ENCODE measurements at places on chromosomes 6 and 20.
A peak's percentile ranks its signal among the peaks of the same experiment; 100 is the strongest.

- no peak for DNase-seq
Measured at GRCh38 chr6:108989700-108990099, 104.9 kb downstream of the SESN1 start.

- DNase-seq = no peak
Measured at GRCh38 chr6:109790131-109790530, 99.0 kb downstream of the FIG4 start.

DNA sequence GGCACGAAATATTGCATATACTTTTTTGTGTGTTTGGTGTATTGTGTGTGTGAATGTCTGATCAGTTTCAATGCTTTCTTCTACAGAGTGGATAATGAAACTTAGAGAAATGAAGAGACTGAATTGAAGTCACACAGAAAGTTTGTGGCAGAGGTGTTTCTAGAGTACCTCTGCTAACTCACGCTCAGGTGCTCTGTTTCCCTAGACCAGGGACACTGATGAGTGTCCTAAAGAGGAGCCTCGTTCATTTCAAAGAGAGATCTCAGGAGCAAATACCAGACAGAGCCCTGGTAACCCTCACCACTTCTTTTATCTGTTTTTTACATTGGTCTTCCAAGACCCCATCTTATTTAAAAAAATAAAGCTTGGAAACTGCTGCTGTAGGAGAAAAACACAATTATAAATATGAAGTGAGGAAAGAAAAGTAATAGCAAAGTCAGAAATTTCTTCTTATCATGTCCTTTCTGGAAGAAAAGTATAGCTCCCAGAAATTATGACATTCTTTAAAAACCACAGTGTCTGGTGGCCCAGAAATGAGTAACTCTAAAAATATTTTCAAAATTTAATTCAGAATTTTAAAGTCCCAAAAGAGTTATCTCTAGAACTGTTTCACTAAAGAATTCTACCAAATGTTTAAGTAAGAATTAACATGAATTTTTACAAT lies 720.6 kb downstream of the RFPL4B start:
- DNase-seq = no peak

- no peak for DNase-seq
Measured at GRCh38 chr6:170545405-170545804, 7.7 kb downstream of the PSMB1 start.

GRCh38 chr6:114421199-114421598 lies 78.4 kb upstream of the HS3ST5 start:
- no peak for DNase-seq

GRCh38 chr6:146553377-146554135 lies 9.9 kb downstream of the RAB32 start:
- DNase-seq = no peak

GRCh38 chr6:44041461-44042260 lies 85.6 kb downstream of the MRPL14 start:
- no peak for DNase-seq

DNA sequence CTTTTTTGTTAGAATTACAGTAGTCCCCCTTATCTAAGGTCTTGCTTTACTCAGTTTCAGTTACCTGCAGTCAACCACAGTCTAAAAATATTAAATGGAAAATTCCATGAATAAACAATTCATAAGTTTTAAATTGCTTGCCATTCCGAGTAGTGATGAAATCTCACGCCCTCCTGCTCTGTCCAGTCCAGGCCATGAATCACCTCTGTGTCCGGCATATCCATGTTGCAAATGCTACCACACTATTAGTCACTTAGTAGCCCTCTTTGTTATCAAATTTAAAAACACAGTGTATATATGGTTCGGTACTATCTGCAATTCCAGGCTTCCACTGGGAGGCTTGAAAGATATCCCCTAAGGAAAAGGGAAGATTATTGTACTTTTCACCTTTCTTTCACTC lies 164.6 kb upstream of the FAM83B start:
- DNase-seq = no peak

- DNase-seq = no peak
Measured at GRCh38 chr6:157002774-157003173, 225.6 kb downstream of the ARID1B start.

DNA sequence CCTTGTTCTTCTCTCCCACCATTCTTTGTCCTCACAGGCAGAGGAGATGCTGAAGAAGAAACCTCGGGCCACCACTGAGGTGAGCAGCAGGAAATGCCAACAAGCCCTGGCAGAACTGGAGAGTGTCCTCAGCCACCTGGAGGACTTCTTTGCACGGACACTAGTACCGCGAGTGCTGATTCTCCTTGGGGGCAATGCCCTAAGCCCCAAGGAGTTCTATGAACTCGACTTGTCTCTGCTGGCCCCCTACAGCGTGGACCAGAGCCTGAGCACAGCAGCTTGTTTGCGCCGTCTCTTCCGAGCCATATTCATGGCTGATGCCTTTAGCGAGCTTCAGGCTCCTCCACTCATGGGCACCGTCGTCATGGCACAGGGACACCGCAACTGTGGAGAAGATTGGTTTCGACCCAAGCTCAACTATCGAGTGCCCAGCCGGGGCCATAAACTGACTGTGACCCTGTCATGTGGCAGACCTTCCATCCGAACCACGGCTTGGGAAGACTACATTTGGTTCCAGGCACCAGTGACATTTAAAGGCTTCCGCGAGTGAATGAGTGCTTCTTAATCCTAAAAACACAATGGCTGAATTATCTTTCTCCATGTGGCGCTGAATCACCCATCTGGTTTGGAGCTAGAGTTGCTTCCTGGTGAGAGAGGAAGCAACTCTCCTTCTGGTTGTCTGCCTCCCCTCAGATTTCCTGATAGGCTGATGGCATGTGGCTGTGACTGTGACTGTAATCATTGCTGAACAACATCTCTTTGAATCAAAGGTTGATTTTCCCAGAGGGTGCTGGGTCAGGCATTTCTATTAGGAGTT lies 4.6 kb downstream of the MAD2L1BP start:
- DNase-seq = no peak

- no peak for DNase-seq
Measured at GRCh38 chr6:156994215-156995076, 217.3 kb downstream of the ARID1B start.

DNA sequence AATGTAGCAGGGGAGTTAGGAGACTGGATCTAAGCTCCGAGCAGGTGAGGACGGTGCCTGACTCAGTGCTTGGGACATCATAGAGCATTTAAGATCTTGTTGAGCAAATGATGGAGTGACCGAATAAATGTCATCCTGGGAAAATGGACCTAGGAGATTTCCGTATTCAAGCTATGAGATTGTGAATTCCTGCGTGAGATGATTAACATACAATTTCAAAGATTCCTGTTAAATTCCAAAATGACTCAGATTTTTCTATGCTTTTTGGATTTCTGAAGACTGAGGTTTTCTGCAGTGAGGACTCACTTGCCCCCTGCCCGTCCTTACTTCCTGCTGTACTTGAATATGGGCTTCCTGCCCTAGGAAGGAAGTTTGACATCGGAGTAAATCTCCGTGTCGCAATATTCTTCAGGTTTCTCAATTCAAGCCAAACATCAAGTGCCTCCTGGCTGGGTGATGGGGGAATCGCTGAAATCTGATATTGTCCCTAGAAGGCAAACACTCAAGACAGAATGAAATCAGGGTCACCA lies 5.2 kb downstream of the SYTL3 start:
- DNase-seq = no peak

- DNase-seq = no peak
Measured at GRCh38 chr6:107062691-107063090, 34.7 kb downstream of the MTRES1 start.

- no peak for DNase-seq
Measured at GRCh38 chr6:56361812-56362211, 114.4 kb upstream of the COL21A1 start.

- DNase-seq = peak; percentile 26
Measured at GRCh38 chr20:48716541-48716940, 111.3 kb downstream of the PREX1 start.

DNA sequence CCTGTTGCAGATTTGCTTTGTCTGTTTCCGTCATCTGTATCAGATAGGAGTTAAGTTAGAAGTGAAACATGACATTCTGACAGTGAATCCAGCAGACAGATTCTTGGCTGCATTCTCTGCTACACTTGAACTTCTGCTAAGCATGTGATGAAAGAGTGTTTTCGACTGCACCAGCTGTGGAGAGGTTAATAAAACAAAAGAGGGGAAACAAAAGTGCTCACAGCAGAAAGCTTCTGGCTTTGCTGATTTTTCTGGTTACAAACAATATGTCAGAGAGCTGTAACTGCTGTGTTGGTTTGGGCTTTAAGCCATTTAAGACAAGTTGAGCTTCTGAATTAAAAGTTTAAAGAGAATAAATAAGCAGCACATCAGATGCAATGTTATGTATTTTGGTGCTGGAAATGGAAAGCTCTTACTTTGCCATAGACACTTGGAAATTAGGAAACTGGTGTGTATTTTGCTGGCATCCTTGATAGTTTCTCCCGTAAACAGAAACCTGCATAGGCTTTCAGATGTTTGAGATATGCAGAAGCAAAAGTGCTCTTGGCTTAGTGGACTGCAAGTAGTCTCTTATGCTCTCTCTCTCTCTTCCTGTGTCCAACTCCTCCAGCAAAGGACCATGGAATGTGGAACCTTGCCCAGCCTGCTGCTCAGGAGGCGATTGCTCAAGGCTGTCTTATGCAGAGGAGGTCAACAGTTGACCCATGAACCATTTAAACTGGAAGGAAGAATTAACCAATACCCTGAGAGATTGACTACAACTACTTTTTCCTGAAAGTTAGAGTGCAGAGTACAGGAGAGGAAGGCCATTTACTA lies 104.9 kb downstream of the RPS12 start:
- peak; percentile 14 for DNase-seq

GRCh38 chr6:100460650-100461204 lies 4.0 kb downstream of the SIM1 start:
- no peak for DNase-seq

DNA sequence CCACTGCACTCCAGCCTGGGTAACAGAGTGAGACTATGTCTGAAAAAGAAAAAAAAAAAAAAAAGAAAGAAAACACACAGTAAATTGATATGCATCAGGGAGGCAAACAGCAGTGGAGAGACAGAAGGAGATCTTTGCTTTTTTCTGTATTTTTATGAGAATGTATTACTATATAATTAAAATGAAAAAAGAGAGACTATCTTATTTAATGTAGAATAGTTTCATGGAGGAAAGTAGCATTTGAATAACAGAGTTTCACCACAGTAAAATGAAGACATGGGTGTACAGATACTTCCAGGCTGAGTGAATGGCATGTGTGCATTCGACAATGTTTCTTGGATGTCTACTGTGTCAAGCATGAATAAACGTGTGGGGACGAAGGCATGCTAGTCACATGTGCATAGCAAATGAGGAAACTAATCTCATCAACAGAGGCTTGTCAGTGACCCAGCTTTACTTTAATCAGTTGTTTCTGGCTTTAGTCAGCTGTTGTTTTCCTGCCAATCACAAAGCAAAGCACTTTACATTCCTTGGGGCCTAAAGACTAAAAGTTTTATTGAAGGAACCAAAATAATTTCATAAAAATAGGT lies 55.5 kb upstream of the ARMH2 start:
- DNase-seq = no peak

GRCh38 chr6:43951063-43951755 lies 176.0 kb downstream of the MRPL14 start:
- peak; percentile 16 for DNase-seq

DNA sequence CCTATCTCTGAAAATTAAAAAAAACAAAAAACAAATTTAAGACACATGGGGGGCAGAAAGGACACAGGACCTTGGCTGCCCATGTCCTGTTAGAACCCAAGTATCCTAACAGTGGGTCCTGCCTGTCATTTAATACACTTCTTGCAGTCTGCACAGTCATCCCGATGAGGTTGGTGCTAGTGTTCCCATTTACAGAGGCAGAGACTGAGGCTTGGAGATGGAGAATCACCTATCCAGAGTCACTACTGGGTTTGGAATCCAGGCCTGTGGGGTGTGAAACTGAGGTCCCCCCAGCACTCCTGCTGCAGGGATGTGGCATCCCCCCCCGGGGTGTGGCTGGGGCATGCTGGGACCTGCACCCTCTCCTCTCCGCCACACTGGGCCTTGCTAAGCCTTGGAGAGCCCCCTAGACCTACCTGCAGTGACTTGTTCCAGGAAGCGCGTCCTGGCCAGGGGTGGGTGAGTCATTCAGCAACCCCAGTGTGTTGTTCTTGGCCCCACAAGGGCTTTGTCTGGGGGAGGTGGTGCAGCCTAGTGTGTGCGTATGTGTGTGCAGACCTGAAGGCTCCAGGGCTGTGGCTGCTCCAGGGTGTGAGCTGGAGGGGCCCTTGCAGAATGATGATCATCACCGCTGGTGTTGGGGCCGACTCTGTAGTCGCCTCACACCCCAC lies 49.7 kb downstream of the BCAS4 start:
- DNase-seq = no peak

- no peak for DNase-seq
Measured at GRCh38 chr6:33757906-33758305, 11.2 kb upstream of the IP6K3 start.

GRCh38 chr20:58639182-58640146 lies 11.6 kb upstream of the STX16 start:
- DNase-seq = no peak

All from substantia nigra (tissue), 51 donors.